Bone marrow (tissue), 2 donors: ENCODE measurements at places on chromosomes 6 and 20.

DNA sequence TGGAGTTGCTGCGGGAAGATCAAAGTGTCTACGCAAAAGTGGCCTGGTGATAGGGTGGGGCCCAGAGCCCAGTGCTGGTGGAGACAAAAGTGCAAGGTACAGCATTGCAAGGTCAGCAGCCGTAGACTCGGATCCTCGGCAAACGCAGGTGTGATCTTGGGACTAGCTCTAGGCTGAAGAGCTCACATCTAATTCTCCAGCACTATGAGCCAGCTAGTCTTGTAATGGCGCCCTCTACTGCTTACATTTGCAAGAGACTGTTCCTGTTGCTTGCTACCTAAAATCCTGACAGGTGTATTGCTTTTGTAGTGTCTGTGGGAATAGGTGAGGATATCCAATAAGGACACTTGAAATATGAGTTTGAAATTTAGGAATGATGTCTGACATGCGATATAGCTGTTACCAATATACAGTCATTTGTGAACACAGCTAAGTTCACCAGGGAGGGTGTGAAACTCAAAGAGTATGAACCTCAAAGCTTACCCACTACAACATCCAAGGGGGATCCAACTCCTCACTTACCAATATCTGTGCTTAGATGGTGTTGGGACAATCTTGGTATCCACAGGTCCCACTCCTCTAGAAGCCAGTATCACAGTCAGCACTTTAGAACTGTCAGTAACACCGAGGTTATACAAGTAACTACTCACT lies 58.4 kb downstream of the PDE7B start:
- peak; percentile 46 for DNase-seq

DNA sequence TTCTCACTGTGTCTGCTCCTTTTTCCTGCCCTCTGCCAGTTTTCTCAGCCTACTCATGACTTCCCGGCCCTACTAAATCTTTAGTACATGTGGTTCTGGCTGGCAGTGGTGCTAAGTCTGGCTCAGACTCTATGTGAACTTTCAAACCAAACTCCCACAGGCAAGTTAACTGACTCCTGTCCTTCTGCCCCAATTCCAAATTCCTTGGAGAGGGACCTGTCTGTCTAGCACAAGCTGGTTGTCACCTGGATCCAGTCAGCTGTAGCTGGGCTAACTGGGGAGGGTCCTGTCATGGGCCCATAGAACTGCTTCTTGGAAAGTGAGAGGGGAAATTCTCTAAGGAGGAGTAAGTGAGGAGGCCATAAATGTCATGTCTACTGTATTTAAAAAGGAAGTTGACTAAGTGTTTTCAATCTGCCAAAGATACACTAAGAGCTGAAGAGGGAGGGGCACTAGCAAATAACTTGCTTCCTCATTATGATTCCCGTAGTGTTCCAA lies 240.1 kb downstream of the KCNQ5 start:
- no peak for DNase-seq

- no peak for DNase-seq
These were observed 108.0 kb upstream of the PDE7B start for GRCh38 chr6:135743476-135743875.

DNA sequence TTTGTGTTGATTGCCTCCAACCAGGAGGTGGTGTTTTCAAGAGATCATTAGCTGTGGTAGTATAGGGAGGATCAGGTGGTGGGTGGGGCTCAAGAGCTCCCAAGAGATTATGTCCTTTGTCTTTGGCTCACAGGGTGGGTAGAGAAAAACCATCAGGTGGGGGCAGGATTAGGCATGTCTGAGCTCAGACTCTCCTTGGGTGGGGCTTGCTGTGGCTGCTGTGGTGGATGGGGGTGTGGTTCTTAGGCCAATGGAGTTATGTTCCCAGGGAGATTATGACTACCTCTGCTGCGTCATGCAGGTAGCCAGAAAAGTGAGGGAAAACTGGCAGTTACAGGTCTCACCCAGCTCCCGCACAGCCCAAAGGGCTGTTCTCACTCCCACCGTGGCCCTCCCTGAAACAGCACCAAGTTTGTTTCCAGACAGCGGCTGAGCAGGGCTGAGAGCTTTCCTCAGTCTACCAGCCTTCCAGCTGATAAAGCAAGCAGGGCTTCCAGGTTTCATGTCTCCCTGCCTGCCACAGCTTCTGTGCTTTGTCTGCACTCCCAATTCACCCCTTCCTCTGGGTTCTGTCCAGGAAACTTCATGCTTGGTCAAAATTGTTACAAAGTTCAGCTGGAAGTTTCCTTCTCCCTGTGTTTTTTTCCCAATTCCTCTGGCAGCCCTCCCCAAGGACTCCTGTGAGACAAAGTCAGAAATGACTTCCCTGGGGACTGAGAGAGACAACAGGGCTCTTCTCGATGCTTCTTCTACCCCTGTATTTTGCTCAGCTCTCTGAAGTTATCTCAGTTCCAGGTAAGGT lies 481.1 kb upstream of the MAN1A1 start:
- DNase-seq: no peak

GRCh38 chr20:61581825-61582188 lies 329.7 kb downstream of the CDH4 start:
- no peak for DNase-seq

DNA sequence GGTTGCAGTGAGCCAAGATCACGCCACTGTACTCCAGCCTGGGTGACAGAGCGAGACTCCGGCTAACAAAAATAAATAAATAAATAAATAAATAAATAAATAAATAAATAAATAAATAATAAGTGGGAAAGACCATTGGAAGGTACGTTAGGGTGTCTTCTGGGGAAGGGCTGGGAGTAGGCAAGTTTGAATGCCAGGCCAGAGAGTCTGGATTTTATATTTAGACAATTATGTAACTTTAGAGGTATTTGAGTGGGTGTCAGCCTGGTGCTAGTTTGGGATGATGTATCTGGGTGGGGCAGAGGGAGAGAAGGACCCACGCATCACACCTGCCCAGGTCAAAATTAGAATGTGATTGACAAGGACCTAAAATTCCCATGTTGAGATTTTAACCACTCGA lies 108.5 kb upstream of the PRND start:
- no peak for DNase-seq

DNA sequence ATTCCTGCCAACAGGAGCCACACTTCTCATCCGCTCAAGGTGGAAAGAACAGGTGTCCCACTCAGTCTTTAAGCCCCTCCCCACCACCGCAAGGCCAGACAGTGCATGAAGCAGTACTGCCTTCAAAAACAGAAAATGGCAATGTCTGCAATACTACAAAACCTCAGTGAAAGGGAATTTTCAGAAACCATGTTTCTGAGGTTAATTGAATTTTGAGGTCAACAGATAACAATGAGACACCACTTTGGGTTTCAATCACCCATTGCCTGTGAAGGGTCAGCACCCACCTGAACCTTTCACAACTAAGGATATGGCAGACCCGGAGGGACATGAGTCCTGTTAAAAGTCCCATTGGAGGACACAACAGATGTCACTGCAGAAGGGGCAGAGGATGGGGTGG lies 13.0 kb downstream of the ZC3H12D start:
- no peak for DNase-seq

- DNase-seq: no peak
These were observed 1.0 kb downstream of the IGF2R start for GRCh38 chr6:159969921-159970320.

DNA sequence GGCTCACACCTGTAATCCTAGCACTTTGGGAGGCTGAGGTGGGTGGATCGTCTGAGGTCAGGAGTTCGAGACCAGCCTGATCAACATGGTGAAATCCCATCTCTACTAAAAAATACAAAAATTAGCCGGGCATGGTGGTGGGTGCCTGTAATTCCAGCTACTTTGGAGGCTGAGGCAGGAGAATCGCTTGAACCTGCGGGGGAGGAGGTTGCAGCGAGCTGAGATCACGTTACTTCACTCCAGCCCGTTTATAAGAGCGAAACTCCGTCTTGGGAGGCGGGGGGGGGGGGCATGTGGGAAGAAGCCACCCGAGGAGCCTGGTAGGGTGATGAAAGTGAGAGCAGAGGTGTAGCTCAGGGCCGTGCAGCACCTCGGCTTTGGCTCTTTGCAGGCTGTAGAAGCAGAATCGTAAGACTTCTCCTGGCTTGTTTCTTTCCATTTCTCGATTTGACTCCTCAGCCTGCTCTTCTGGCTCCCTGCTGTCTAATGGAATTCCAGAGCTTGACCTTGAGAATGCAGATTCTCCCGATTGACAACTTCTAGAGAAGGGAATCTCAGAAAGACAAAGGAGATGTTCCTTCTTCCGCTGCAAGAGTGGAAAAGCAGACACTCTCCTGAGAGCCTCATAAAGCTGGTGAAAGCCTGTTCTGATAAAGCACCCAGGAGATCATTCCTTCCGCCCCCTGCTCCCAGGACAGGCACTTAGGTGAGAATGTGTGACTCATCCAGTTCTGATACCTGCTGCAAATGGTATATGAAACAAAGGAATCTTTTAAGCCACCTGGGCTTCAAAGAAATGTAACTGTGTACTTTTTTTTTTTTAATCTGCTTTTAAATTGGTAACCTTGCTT lies 26.0 kb upstream of the PPP1R16B start:
- no peak for DNase-seq

DNA sequence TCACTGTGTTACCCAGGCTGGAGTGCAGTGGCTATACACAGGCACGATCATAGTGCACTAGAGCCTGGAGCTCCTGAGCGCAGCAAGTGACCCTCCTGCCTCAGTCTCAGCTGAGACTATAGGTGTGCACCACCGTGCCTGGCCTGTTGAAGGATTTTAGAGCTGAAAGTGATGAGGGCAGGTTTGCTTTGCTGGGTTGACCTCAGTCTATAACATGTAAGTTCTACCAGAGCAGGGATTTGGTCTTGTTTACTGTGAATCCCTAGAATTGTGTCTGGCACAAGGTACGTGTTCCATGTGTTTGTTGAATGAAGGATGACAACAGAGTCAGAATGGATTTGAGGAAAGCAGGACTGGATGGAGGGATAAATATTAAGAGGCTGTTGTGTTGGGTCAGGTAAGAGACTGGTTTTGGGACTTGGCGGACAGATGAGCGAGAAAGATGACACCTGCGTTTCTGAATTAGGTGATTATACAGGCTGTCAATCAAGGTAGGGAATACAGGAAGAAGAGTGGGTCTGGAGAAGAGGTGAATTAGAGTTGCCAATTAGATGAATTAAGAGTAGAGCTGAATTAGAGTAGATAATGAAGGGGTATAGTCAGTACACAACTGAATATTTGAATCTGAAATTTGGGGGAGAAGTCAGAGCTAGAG lies 6.5 kb downstream of the ASXL1 start:
- DNase-seq: no peak

DNA sequence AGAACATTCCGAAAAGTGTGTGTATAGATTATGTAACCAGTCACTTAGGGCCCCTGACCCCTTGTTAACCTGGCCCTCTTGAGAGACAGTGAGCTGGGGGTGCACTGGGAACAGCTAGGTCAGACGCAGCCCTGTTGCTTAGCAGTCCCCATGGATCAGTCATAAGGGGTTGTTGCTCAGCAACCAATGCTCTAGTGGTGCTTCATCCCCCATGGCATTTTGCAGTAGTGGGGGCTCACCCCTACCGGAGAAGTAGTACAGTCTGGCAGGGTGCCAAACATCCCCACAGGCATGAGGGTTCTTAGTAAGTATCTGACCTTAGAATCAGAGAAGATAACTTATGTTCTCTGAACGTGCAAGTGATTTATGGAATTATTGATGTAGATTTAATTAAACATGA lies 12.3 kb downstream of the PKIB start:
- DNase-seq: no peak

- no peak for DNase-seq
These were observed 31.6 kb downstream of the CNR1 start for GRCh38 chr6:88134575-88134974.

- peak; percentile 89 for DNase-seq
These were observed 86.5 kb downstream of the LYRM4 start for GRCh38 chr6:5174244-5174643.

DNA sequence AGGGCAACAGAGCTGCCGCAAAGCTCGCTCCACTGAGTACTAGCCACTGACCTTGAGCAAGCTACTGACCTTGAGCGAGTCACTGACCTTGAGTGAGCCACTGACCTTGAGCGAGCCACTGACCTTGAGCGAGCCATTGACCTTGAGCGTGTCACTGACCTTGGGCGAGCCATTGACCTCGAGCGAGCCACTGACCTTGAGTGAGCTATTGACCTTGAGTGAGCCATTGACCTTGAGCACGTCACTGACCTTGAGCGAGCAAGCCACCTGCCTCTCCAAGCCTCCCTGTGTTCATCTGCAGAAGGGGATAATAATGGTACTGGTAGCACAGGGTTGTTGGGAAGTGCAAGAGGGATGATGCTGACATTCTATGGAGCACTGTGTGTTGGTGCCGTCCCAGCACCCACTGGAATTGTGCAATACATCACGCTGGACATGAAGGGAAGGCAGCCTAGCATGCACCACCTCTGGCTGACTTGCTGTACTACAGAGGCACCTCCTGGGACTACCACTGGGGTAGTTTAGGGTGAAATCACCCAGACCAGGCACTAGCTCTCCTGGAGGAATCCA lies 60.2 kb downstream of the CTCFL start:
- DNase-seq: no peak

GRCh38 chr6:30814146-30815040 lies 69.9 kb upstream of the DDR1 start:
- peak; percentile 56 for DNase-seq

- no peak for DNase-seq
These were observed 159.9 kb downstream of the CD83 start for GRCh38 chr6:14277405-14277930.

GRCh38 chr6:34020807-34021553 lies 124.9 kb downstream of the GRM4 start:
- no peak for DNase-seq

- no peak for DNase-seq
These were observed 339.9 kb upstream of the AGPAT4 start for GRCh38 chr6:161613711-161614110.

GRCh38 chr6:12941422-12941821 lies 224.9 kb downstream of the PHACTR1 start:
- DNase-seq: peak; percentile 63

GRCh38 chr6:43268355-43268700 lies 25.0 kb downstream of the TTBK1 start:
- DNase-seq: no peak

GRCh38 chr6:158894193-158894592 lies 75.0 kb upstream of the EZR start:
- no peak for DNase-seq

DNA sequence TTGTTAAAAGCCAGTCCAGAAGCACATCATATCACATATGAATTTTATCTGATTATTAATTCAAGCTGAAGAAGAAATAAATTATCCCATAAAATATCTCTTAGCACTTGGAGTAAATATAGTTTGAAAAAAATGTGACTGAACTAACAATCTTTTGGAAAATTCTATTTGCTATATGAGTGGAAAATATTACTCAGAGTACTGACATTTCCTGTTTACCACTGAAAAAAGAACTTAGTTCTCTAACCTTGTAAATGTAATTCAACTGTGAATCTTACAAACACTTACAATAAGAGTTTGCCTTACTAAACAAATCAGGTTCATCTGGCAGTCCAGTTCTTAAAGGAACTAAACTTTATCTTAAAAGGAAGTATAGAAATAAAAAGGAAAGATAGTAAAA lies 44.2 kb downstream of the MOXD1 start:
- no peak for DNase-seq
